ENCODE measurements at places on chromosomes 16 and 17.

DNA sequence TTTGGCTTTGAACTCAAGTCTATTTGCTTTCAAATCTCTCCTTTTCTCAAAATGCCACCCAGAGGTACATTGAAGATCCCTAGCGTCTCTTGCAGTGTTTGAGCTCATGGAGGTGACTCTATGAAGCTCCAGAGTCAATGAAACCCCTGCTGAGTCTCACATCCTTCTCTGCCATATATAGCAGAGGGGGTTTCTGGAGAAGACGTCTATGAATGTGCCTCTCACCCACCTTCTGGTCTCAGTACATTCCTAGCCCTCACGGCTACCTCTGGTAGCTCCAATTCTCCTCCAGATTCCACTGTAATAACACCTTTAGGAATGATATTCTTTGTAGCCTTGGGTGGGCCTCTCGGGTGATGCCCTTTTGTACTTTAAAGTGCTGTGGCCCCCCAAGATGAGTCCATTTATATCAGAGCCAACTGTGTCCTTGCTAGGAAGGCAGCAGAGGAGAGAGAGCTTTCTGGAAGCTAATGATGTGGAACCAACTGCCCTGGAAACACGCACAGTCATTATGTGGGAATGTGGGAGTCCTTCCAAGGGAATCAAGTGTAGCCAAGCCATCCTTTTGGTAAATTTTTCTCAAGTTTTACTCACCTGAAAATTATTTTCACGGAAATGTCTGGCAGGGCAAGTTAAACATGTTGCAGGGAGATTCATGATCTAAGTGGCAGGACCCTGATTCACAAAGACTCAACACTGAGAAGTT is 123.4 kb downstream of the ASIC2 start:
- H3K4me3 ChIP-seq: no peak overlapping the region
- no peaks in the 10 kb centered on the region for H3K36me3 ChIP-seq
- H3K27ac ChIP-seq: no peak overlapping the region
- no peaks in the 10 kb centered on the region for H3K27me3 ChIP-seq

DNA sequence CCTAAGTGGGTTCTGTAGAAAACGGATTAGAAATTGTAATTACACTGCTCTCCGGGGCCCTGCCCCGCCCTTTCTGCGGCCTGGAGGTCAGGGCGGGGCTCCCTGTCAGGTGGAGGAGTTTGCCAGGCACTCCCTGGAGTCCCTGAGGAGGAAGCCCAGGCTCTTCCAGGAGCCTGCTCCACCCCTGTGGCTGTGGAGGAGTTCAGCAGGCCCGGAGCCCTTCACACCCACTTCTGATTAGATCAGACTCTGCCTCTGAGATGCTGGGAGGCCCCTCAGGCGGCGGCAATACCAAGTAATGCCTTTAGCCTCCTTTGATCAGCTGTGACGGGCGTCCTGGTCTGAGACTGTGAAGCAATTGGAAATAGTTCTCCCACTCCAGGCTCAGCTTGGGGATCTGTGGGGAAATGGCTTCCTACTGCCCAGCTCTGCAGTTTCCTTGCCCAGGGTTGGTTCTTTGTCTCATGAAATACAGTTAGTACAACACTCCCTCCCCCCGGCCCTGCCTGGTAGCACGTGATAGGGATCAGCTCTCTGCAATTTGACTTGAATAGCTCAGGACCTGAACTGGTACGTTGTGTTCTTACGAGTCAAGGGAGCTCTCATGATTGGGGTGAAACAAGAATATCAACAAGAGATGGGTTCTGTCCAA is 22.3 kb downstream of the BAIAP2 start:
- DNase-seq: no peak
- no peaks in the 10 kb centered on the region for H3K4me1 ChIP-seq
- peak overlapping the region; percentile 45 for H3K27ac ChIP-seq

GRCh38 chr16:26787924-26788323 is 278.8 kb upstream of the C16orf82 start:
- H3K27me3 ChIP-seq: no peaks in the 10 kb centered on the region
- no peaks in the 10 kb centered on the region for H3K36me3 ChIP-seq
- no peak overlapping the region for H3K4me3 ChIP-seq
- no peaks in the 10 kb centered on the region for H3K4me1 ChIP-seq
- no peak for DNase-seq

- H3K4me1 ChIP-seq: no peaks in the 10 kb centered on the region
- no peaks in the 10 kb centered on the region for H3K27me3 ChIP-seq
- H3K27ac ChIP-seq: no peak overlapping the region
- no peak overlapping the region for H3K4me3 ChIP-seq
Measured at GRCh38 chr17:57622306-57622682, 122.8 kb downstream of the CCDC182 start.

DNA sequence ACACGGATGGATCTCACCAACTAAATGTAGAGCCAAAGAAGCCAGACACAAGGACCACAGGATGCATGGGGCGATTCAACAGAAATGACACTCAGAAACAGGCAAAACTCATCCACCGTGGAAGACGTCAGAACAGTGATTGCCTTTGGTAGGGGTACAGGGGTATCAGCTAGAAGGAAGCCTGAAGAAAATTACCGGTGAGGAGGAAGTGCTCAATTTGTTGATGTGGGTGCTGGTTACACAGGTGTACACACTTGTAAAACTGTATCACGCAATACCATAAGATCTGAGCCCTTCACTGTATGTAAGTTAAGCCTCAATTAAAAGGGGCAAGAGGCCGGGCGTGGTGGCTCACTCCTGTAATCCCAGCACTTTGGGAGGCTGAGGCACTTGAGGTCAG is 226.1 kb downstream of the C16orf78 start:
- H3K27ac ChIP-seq: no peak overlapping the region
- no peaks in the 10 kb centered on the region for H3K36me3 ChIP-seq
- DNase-seq: no peak
- H3K27me3 ChIP-seq: no peaks in the 10 kb centered on the region
- peaks cover 18% of the 10 kb centered on the region for H3K4me1 ChIP-seq

- peaks cover 16% of the 10 kb centered on the region for H3K4me1 ChIP-seq
- no peaks in the 10 kb centered on the region for H3K27me3 ChIP-seq
- no peaks in the 10 kb centered on the region for H3K36me3 ChIP-seq
- no peak for DNase-seq
- H3K4me3 ChIP-seq: no peak overlapping the region
Measured at GRCh38 chr16:65476448-65476955, 354.6 kb upstream of the CDH11 start.

- DNase-seq: no peak
- H3K4me1 ChIP-seq: no peaks in the 10 kb centered on the region
- no peaks in the 10 kb centered on the region for H3K27me3 ChIP-seq
Measured at GRCh38 chr17:4159761-4160160, 16.8 kb downstream of the CYB5D2 start.

DNA sequence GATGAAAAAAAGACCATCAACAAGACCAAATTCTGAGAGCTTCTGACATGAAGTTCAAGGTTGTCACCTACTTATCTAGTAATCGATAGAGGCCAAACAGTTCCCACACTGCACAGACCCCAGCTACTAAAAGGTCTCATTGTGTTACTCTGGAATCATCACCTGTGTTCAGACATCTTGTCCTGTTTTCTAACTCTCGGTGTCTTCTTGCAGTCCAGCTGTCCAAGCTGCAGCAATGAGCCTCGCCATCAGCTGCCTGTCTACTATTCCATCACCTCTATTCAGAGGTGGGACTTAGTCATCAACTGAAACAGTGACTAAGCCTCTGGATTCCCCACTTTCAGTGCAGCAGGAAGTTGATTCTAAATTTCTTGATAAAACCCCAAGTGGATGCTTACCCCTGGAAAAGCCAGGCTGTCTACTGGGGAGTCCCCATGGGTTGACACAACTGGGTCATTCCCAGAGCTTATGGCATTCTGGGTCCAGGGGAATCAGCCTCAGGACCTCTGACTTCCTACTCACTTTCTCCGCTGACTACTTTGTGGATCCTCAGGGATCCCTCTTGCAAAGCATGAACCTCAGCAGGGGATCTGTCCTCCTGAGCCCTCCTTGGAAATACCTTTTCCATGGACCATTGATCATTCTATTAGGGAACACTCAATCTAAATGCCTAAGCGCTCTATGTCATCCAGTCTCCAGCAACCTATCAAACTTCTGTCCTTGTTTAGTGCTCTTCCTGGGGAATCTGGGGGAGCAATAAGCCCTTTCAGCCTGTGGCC is 46.5 kb downstream of the HNF1B start:
- no peaks in the 10 kb centered on the region for H3K27me3 ChIP-seq
- no peaks in the 10 kb centered on the region for H3K36me3 ChIP-seq
- DNase-seq: no peak
- no peak overlapping the region for H3K27ac ChIP-seq
- no peak overlapping the region for H3K4me3 ChIP-seq
